ENCODE measurements at places on chromosomes 7 and 10.

GRCh38 chr10:52332815-52333214 lies 18.7 kb downstream of the DKK1 start:
- H3K27me3 ChIP-seq: no peaks in the 10 kb centered on the region
- H3K27ac ChIP-seq: no peak overlapping the region
- no peaks in the 10 kb centered on the region for H3K4me1 ChIP-seq
- H3K4me3 ChIP-seq: no peak overlapping the region

GRCh38 chr7:139936760-139937310 lies 107.8 kb downstream of the TBXAS1 start:
- H3K27ac ChIP-seq: no peak overlapping the region
- H3K36me3 ChIP-seq: peaks cover 8% of the 10 kb centered on the region
- no peak for DNase-seq
- peaks cover 7% of the 10 kb centered on the region for H3K27me3 ChIP-seq
- H3K4me1 ChIP-seq: peaks cover 2% of the 10 kb centered on the region

DNA sequence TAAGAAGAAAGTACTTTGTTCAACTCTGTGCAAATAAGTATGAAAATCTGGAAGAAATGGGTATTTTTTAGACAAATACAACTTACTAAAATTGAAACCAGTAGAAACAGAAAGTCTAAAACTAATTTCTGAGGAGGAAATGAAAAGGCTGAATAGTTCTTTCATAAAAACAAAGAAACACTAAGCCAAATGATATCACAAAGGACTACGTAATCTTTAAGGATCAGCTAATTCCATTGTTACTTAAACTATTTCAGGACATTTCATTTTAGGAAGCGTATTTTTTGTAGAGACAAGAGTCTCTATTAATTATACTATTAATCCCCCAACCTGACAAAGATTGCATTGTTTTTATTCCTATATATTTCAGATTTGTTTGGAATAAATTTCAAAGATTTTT lies 11.2 kb upstream of the CCSER2 start:
- H3K27ac ChIP-seq: no peak overlapping the region
- no peaks in the 10 kb centered on the region for H3K4me1 ChIP-seq
- H3K36me3 ChIP-seq: no peaks in the 10 kb centered on the region
- H3K4me3 ChIP-seq: no peak overlapping the region
- peaks cover 15% of the 10 kb centered on the region for H3K27me3 ChIP-seq

GRCh38 chr10:77636967-77637531 lies 559 bp downstream of the KCNMA1 start:
- no peak overlapping the region for H3K27ac ChIP-seq
- H3K4me3 ChIP-seq: peak overlapping the region; percentile 59
- DNase-seq: no peak
- H3K4me1 ChIP-seq: peaks cover 17% of the 10 kb centered on the region
- H3K27me3 ChIP-seq: peaks cover 86% of the 10 kb centered on the region

DNA sequence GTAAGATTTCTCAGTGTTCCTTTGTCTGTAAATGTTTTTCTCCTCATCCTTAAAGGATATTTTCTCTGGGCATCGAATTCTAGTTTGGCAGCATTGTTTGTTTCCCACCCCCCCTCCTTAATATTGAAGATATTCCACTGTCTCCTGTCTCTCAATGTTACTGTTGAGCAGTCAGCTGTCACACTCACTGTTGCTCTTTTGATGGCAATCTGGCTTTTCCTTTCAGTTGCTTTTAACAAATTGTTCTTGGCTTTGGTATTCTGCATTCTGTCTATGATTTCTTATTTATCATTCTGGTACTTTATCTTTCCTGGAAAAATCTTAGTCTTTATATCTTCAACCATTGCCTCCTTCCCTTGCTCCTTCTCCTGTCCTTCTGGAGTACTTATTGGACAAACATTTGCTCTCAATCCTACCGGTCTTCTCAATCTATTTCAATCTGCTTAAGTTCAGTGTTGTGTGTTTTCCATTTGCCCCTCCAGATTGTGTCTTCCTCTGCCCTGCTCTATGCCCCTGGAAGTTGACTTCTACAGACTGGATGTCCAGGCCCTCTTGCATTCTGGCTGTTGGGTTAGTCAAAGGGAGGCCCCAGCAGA lies 9.3 kb upstream of the GTPBP4 start:
- H3K27ac ChIP-seq: no peak overlapping the region
- no peaks in the 10 kb centered on the region for H3K4me1 ChIP-seq
- H3K27me3 ChIP-seq: no peaks in the 10 kb centered on the region
- no peak overlapping the region for H3K4me3 ChIP-seq
- no peaks in the 10 kb centered on the region for H3K36me3 ChIP-seq
- DNase-seq: no peak

GRCh38 chr10:53406532-53406931 lies 633.9 kb upstream of the MBL2 start:
- H3K27ac ChIP-seq: no peak overlapping the region
- H3K36me3 ChIP-seq: no peaks in the 10 kb centered on the region
- no peak for DNase-seq
- H3K4me3 ChIP-seq: no peak overlapping the region

DNA sequence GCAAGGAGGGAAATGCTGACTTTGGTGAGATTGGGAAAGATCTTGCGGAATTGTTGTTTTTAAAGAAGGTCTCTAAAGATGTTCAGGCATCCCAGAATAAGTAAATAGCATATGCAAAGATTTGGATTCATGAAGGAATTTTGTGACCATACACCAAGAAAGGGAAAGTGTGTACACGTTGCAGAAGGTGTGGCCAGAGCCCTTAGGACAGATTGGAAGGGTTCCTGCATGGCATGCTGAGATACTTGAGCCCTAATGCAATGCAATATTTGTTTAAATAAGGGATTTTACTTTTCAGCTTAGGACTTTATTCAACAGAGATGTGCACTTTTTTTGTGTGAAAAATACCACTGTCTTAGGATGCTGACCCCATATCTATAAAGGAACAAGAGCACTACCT lies 219.5 kb upstream of the INHBA start:
- no peak overlapping the region for H3K27ac ChIP-seq
- H3K4me3 ChIP-seq: peak overlapping the region; percentile 3
- H3K27me3 ChIP-seq: peaks cover 31% of the 10 kb centered on the region
- DNase-seq: no peak
- H3K36me3 ChIP-seq: peaks cover 3% of the 10 kb centered on the region
- H3K4me1 ChIP-seq: no peaks in the 10 kb centered on the region

GRCh38 chr7:54987772-54988171 lies 31.0 kb upstream of the EGFR start:
- H3K27me3 ChIP-seq: peaks cover 16% of the 10 kb centered on the region
- H3K4me1 ChIP-seq: no peaks in the 10 kb centered on the region
- H3K36me3 ChIP-seq: no peaks in the 10 kb centered on the region
- no peak for DNase-seq

DNA sequence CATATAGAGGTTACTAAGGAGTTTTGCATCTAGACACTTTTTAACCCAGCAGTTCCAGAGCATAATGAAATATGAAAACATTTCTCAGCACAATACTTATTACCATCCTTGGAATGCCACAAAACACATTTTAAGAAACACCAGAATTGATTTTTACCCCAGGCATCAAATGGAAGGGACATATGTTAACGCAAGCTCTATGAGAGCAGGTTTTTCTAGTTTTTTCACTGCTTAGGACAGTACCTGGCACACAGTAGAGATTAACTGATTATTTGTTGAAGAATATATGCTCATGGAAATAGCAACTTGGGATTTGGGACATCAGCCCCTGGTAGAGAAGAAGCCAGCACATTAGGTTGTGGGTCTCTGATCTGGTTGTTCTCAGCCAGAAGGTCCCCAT lies 67.0 kb upstream of the ARID5B start:
- no peak overlapping the region for H3K27ac ChIP-seq
- DNase-seq: no peak
- H3K27me3 ChIP-seq: peaks cover 6% of the 10 kb centered on the region
- H3K36me3 ChIP-seq: no peaks in the 10 kb centered on the region
- H3K4me3 ChIP-seq: no peak overlapping the region

DNA sequence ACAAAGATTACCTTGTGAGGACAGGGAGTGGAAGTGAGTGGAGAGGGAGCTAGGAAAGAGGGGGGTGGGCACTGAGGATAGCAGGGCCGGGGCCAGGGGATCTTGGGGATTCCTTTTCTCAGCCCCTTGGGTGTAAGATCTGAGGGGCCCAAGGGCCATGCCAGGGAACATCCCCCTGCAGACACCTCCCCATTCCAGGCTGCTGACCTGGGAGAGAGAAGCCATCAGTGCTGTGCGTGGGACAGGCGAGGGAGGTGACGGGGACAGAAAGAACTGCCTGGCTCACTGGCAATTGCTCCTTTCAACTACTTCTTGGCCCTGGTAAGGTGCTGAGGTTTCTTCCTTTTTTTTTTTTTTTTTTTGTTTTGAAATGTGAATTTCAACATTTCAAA lies 12.0 kb upstream of the BTBD16 start:
- no peak for DNase-seq
- no peak overlapping the region for H3K27ac ChIP-seq
- no peaks in the 10 kb centered on the region for H3K4me1 ChIP-seq

DNA sequence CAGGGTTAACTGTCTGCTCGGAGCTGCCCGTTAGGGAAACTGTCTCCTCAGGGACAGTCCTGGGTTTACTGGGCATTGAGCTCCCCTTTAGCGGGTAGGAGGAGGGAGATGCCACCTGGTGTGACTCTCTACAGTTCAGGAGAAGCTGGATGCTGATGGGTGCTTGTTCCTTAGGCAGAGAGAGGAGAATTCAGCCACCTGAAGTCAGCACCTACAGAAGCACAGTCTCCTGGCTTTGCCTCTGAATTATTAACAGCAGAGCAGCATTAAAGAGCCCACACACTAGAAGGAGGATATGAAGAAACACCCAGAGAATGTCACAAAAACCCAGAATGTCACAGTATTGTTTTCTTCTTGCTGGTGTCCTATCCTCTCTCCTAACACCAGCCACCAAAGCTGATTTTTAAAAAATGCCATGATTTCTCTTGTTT lies 696 bp downstream of the GIMAP4 start:
- DNase-seq: no peak
- peaks cover 19% of the 10 kb centered on the region for H3K36me3 ChIP-seq
- peak overlapping the region; percentile 89 for H3K27ac ChIP-seq
- no peaks in the 10 kb centered on the region for H3K27me3 ChIP-seq
- peaks cover 34% of the 10 kb centered on the region for H3K4me1 ChIP-seq
- H3K4me3 ChIP-seq: peak overlapping the region; percentile 89

GRCh38 chr7:66697449-66698438 lies 42.8 kb upstream of the RABGEF1 start:
- no peaks in the 10 kb centered on the region for H3K27me3 ChIP-seq
- H3K4me3 ChIP-seq: no peak overlapping the region
- peaks cover 6% of the 10 kb centered on the region for H3K36me3 ChIP-seq
- no peak for DNase-seq
- H3K27ac ChIP-seq: no peak overlapping the region

DNA sequence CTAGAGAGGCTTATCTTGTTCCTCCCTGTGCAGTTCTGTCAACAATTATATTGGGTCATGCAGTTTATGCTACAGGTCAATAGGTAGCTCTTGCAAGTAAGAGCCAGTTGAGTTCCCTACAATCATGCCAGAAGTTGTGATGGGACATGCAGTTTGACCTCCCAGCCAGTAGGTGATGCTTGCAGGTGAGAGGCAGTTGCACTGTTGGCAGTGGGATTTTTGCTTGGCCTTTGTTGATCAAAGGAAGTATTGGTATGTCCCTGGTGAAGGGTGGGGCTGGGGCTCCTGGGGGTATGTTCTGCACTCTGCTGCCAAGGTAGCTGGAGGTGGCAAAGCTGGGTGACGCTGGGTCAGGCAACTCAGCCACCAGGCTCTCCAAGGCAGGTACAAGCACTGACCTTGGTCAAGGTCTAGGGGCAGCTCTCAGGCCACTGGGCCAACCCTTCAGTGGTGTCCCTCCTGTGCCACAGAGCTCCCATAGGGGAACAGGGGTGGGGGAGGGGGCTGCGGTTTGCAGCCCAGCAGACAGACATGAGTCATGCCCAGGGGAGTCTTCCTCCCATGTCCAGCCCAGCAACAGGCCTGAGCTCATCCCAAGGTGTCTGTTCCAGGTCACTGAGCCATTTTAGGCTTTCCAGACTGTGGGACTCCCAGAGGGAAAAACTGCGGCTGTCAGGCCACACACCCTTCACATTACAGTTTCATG lies 43.3 kb downstream of the MEOX2 start:
- DNase-seq: no peak
- no peak overlapping the region for H3K4me3 ChIP-seq
- H3K27ac ChIP-seq: no peak overlapping the region
- H3K36me3 ChIP-seq: no peaks in the 10 kb centered on the region
- no peaks in the 10 kb centered on the region for H3K4me1 ChIP-seq

GRCh38 chr10:52956861-52957260 lies 184.3 kb upstream of the MBL2 start:
- no peaks in the 10 kb centered on the region for H3K27me3 ChIP-seq
- no peaks in the 10 kb centered on the region for H3K4me1 ChIP-seq
- H3K27ac ChIP-seq: no peak overlapping the region
- no peak for DNase-seq
- H3K4me3 ChIP-seq: no peak overlapping the region

GRCh38 chr7:43938892-43939482 lies 12.8 kb downstream of the UBE2D4 start:
- no peaks in the 10 kb centered on the region for H3K36me3 ChIP-seq
- no peak for DNase-seq
- H3K27me3 ChIP-seq: no peaks in the 10 kb centered on the region
- no peak overlapping the region for H3K27ac ChIP-seq

GRCh38 chr7:91383053-91383904 lies 119.0 kb downstream of the FZD1 start:
- DNase-seq: no peak
- no peaks in the 10 kb centered on the region for H3K27me3 ChIP-seq
- no peaks in the 10 kb centered on the region for H3K4me1 ChIP-seq
- no peak overlapping the region for H3K4me3 ChIP-seq
- no peaks in the 10 kb centered on the region for H3K36me3 ChIP-seq

DNA sequence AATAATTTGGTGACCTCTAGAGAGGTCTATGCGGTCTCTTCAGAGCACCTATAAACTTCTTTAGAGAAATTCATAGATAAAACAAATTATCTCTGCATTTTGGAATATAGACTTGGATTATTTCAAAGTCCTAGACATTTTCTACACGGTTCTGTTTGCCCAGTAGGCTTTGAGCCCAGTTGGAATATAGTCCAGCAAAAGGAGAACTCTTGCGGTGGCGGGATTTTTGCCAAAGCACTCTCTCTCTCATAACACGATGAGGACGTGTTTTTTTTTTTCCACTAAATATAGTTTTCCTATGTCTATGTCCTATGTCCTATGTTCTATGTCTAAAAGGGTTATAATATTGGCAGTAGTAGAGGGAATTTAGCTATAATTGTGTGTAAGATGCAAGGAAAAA lies 164.9 kb upstream of the AGR3 start:
- H3K4me1 ChIP-seq: peaks cover 21% of the 10 kb centered on the region
- H3K36me3 ChIP-seq: no peaks in the 10 kb centered on the region
- no peak for DNase-seq
- no peak overlapping the region for H3K4me3 ChIP-seq

- H3K4me3 ChIP-seq: peak overlapping the region; percentile 47
- peaks cover 2% of the 10 kb centered on the region for H3K4me1 ChIP-seq
- no peaks in the 10 kb centered on the region for H3K27me3 ChIP-seq
- no peaks in the 10 kb centered on the region for H3K36me3 ChIP-seq
Measured at GRCh38 chr7:84091318-84091717, 103.3 kb downstream of the SEMA3A start.

DNA sequence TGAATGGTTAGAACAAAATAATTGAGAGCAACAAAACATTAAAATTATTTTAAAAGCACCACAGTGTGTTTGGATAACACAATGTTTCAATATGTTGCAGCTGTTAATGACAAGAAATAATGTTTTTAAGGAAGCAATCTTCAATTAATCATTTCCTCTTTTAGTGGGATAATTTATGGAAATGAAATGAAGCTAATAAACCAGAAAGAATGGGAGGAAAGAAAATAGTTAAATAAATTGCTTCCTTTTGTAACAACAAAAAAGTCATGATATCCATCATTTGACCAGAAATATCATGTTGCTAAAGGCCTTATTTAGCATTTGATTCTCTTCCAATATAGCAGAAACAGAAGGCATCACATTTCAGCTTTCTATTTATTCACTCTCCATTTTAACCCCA lies 224.5 kb downstream of the SEMA3A start:
- H3K4me3 ChIP-seq: no peak overlapping the region
- H3K4me1 ChIP-seq: no peaks in the 10 kb centered on the region
- H3K27me3 ChIP-seq: no peaks in the 10 kb centered on the region
